ELR (cell line): ENCODE measurements at places on chromosomes 2 and 18.

DNA sequence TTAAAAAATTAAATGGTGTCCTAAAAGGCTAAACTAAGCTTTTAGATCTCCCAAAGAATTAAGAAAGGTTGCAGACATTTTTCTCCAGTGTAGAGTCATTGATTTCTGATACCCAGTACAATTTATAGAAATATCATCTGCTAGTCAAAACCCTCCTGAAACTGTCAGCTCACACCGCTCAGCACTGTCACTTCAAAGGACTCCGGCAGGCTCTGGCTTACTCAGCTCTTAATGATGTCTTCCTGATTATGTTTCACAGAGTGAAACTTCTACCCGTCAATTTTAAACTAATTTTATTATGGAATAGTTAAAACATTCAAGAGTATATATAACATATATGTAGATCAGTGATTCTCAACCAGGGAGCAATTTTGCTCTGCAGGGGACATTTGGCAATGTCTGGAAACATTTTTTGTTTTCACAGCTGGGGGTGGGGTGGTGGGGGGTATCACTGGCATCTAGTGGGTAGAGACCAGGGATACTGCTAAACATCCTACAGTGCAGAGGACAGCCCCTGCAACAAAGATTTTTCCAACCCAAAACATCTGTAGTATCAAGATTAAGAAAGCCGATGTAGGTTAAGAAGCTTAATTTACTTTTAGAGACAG is 31.6 kb downstream of the CDK15 start:
- DNase-seq, result no peak

DNA sequence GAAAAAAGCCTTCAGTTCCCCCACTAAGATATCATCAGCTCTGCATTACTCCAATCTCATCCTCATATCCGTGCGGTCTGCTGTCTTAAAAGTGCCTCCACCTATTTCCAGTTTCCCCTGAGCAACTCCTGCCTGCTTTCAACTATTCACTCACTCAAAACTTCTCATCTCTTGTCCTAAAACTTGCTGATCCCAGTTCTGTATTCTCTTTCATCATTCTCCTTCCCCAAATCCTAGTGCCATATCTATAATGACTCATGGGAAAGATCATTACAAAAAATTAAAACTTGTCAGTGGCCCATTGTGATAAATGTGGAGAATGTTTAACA is 20.0 kb downstream of the ACVR1 start:
- no peak for DNase-seq

DNA sequence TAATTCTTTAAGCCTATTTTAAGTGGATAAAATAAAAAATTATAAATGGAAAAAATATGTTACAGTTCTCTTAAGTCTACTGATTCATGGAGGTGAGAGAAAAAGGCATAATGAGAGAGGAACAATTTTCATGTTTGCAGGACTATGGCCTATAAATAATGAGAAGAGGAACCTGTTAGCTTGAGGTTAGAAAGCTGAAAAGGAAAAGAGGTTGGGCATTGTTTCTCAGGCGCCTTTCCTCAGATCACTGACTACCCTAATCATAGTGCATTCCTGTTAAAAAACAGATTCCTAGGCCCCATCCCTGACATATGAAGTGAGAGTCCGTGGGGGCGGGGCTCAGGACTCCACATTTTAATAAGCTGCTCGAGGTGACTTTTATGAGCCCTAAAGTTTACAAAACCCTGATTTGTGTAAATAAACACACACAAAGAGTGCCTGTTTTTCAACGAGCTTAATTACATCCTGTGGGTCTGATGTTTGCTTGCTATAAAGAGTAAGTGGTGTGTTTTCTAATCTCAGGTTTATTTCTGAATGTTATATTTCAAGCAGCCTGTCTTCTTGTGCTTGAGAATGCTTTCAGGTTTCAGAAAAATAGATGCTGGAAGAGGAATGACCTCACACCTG is 335.5 kb downstream of the CLIP4 start:
- no peak for DNase-seq

- no peak for DNase-seq
Observed at GRCh38 chr2:88342749-88343148, 109.7 kb downstream of the FOXI3 start.

DNA sequence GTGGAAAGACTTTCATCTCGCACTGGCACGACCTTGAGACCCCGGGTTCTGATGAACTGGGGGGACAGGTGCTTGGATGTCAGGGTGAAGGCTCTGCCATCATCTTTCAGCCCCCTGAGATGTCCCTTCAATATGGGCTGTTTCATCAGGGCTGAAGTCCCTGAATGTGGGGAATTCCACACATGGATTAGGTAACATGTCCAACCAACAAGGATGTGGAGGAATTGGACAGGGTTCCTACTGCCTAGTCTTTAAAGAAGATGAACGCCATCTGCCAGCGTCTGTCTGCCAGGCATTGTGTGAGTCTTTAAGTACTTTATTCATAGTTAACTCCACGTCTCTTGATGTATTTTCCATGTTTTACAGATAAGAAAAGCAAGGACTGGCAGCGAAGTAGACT is 5.9 kb upstream of the GRHL1 start:
- no peak for DNase-seq

DNA sequence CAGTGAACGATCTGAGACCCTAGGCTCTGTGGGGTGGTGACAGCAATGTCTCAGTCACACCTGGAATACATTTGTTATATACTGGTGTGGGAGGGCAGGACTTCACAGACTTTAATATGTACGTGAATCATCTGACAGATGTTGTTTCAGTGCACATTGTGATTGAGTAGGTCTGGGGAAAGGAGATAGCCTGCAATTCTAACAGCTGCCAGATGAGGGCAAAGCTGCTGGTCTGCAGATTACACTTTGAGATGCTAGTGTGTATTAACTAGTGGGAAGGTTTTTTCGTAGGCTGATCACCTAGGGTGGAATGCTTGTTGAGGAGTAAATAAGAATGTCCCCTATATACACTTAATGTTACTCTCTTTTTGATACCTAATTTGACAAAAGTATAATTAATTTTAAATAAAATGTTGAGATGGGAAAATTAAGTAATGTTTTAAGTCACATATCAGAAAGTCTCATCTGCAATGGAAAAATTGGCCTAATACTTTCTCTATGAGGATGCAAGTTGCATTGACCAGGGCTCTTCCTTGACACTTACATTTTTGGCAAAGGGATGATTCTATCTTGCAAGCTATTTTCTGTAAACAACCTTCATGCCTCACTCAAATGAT is 496.9 kb upstream of the HNMT start:
- DNase-seq, result peak; percentile 32

GRCh38 chr2:169933124-169933711 is 106.0 kb downstream of the UBR3 start:
- peak; percentile 62 for DNase-seq

GRCh38 chr18:79396431-79397246 is 909 bp downstream of the NFATC1 start:
- DNase-seq, result peak; percentile 21

- peak; percentile 53 for DNase-seq
Observed at GRCh38 chr2:55232863-55233657, 572 bp downstream of the RPS27A start.

DNA sequence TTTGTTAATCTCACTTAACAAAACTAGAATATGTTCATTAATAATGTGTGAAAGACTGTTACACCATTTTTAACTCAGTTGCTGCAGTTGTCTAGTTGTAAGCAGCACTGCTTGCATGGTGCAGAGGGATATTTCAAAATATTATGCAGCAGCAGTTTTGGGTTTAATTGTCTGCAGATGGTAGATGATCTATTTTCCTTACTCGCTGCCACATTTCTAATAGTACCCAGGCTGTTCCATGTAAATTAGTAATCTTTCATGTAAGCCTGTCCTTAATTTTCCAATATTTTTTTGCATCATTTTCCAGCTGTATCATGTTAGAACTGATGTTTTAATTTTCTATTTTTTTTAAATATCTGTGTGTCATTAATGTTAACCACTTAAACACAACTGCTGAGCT is 488.1 kb upstream of the RAB12 start:
- no peak for DNase-seq

- no peak for DNase-seq
Observed at GRCh38 chr18:12819841-12820240, 64.2 kb downstream of the PTPN2 start.

- no peak for DNase-seq
Observed at GRCh38 chr2:26864226-26864625, 16.3 kb downstream of the DPYSL5 start.

DNA sequence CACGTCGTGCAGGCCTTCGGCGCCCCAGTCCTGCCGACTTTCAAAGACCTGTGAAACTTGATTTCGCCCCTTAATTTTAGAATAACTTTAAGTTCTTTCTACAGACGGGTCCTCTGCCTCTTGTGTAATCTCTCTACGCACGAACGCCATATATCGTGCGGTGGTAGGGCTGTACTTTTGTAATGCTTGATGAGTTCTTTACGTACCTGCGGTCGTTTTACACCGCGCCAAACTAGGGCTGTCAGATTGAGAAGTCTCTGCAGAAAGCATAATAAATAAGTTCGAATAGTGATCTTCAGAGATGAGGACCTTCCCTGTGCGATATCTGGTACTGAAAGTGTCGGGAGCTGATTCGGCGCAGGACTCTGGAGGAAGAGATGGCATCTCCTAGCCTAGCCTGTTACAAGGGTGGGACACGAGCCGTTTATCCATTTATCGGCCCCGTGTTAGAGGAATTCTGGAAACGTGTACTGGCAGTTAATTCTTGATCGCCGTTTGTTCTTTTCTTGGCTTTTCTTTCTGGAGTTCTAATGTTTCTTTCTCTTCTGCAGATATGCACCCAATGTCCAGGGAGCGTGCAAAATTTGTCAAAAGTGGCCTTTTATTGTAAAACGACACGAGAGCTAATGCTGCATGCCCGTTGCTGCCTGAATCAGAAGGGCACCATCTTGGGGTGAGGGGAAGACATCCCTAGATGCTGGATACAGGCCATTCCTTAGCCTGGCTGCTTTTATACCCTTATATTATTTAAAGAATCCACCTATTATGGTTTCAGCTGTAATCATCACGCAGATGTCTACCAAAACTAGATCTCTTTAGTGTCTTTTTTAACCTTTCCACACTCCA is 781 bp upstream of the SLC5A6 start:
- DNase-seq, result peak; percentile 20

DNA sequence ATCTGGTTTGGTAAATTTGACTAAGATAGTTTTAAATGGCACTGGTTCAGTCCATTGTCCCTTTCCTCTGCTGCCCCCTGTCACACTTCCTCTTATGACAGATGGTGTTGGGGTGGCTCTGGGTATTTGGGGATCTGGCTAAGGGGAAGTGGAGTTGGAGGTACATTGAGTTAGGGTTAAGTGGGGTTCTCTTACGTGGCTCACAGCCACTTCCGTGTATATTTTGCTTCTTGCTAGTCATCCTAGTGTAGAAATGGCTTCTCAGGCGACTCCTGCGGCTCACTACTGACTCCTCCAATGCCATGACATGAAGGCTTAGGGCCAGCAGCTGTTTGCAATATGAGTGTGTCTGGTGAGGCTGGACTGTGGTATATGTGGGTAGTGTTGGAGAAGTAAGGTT is 187.0 kb downstream of the HAUS1 start:
- DNase-seq, result no peak

DNA sequence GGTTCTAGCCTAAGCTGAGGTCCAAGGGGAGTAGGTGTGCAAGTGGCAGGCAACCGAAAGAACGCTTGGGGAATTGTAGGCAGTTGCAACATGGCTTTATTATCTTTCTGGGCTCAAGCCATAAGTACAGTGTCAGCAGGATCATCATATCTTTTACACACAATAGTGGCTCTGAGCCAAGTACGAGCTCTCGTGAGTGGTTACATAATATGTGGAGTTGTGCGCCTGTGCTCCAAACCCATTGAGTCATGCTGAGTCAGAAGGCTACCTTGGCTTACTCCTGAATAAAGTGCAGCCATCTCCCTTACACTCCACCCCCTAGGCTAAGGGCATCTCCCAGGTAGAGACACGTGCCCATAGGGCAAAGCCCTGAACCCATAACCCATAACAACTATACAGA is 233.9 kb downstream of the SATB2 start:
- DNase-seq, result peak; percentile 93

- no peak for DNase-seq
Observed at GRCh38 chr2:165032559-165032958, 77.2 kb upstream of the SLC38A11 start.

GRCh38 chr2:217451666-217452065 is 551.1 kb downstream of the TNS1 start:
- peak; percentile 65 for DNase-seq

DNA sequence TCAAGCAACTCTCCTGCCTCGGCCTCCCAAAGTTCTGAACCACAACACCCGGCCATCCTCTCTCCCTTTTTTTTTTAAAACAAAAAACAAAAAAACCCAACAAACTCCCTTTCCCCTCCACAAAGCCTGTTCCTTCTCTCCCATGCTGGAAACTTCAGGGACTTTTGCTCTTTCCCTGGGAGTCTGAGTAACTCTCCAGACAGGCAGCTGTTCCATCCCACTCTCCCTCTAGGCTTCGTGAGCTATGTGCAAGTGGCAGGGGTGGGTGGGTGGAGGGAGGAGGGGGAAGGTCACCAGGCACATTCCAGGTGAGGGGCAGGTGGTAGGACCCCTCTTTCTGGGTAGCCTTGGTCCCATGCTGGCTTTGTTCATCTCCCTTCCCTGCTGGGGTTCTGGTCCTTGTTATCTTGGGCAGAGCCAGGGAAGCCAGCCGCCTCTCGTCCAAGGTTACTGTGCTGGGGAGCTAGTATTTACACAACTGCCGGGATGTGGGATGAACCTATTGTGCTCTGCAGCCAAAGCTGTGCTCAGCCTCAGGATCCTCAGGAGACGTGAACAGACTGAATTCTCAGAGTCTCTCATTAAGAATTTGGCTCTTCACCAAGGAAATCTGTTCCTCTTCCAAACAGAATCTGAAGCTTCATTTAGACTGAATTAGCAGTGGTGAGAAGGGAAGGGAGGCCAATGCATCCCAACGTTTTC is 106.9 kb downstream of the LIPG start:
- no peak for DNase-seq

DNA sequence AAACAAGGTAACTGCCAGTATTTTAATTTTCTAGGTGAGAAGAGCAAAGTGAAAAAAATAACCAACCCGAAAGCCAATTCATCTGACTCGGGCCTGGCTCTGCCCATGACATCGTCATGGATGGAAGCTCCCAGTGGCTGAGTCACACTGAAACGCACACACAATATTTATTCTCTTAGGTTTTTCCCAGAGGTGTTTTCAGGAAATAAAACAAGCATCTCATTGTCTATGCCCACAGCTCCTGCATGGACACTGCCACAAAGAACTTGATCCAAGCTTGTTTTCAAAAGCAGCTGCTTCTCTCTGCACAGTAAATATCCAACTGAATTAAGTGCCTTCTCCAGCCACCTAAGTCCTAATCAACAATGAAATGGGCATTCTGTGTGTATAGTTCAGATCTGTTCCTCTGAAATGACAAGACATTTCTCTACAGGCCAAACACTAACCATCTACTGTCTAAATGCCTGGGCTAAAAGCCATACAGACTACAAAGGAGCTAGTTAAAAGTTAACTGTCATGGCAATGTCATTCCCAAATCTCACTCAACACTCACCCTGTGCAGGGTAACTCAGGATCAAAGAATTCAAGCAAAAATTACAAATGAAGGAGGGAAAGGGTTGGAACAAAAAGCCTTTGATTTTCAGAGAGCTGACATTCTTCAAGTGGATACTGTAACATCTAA is 62.9 kb downstream of the RPL31 start:
- peak; percentile 84 for DNase-seq
